ENCODE measurements at places on chromosomes 3 and 15.
A peak's percentile ranks its signal among the peaks of the same experiment; 100 is the strongest.

GRCh38 chr3:126932188-126932931, 50.6 kb upstream of the PLXNA1 start:
- DNase-seq: no peak

- DNase-seq: no peak
These were observed 34.9 kb downstream of the PPCDC start for GRCh38 chr15:75058127-75058905.

- no peak for DNase-seq
These were observed 5.2 kb upstream of the RPS17 start for GRCh38 chr15:82545478-82545877.

GRCh38 chr15:92463826-92464225, 70.1 kb downstream of the ST8SIA2 start:
- DNase-seq: no peak

DNA sequence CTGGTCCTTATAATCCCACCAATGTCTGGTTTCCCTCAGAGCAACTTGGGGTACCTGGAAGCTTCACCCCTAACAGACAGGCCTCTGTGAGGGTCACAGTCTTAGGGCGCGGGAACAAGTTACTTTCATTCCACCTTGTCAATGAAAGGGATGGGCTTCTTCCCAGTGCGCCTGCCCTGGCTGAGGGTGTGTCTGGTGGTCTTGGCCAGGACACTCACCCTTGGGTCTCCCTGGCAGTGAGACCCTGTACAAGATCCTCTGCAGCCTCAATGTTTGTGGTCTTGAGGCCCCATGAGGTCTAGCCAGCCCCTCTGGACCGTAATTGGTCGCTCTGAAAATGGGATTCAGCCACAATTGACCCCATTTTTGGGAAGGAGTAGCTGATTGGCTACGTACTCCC, 40.2 kb downstream of the SMAD6 start:
- no peak for DNase-seq

- no peak for DNase-seq
These were observed 59.9 kb upstream of the COL8A1 start for GRCh38 chr3:99578339-99578970.

DNA sequence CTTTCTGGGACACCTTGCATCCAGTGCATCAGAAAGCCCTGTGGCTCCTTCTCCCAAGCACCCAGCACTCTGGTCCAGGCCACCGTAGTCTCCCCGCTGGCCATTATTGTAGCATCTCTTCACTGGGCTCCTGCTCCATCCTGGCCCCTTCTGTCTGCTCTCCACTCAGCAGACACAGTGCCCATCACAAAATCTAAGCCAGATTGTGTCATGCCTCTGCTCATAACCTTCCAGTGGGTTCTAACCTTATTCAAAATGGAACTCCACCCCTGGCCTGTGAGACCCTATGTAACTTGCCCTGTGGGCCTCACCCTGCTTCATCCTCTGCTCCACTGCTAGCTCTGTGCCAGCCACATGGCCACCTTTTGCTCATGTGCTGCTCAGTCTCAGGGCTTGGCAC, 31.7 kb upstream of the PRR23E start:
- DNase-seq: no peak

DNA sequence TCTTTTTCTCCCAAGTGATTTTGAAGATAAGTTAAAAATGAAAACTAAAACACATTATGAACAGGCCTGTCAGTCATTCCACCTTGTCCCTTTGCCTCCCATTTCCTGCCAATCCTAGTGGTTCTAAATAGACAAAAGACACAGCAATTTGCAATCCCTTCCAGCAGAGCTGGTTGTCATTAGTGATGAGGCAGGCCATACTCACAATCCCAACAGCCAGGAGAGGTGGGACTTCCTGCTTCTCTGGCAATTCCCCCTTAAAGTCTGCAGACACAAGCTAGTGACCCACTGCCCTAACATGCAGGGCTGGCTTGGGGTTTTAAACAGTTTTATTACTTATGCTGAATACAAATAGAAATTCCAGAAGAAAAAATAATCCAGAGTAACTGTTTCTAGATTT, 38.4 kb upstream of the RBP1 start:
- DNase-seq: no peak

DNA sequence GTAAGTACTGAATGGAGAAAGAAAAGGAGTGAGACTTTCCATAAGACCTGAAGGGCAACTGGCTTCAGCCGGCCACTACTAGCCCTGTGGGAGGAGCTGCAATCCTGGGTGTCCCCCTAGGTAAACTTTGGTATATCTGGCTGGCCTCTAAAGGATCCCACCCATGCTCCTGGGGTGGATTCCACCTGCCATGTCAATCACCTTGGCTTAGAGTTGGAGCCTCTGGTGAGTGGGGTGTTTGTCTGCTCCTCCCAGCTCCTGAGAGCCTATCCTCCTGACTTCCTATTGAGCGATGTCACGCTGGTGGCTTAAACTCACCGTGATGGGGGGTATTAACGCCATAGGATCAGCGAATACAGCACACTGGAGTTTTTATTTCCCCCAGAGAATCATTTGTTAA, 2.6 kb downstream of the SPTBN5 start:
- DNase-seq: peak; percentile 45

DNA sequence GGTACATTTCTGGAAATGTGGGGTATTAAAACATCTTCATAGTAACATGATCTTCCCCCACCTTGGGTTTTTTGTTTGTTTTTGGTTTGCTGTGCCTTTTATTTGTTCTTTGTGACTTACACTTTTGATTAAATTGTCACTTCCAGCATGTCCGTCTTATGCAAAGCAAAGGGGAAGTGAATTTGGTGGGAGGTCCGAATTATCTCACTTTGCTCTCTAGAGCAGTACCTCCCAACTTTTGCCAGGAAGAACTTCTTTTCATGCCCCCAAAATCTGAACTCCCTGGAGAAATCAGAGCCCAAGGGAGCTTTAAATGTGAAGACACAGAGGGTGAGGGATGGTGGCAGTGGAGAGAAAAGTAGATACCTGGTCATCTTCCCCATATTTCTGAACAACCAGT, 173.1 kb downstream of the IL5RA start:
- DNase-seq: no peak

- no peak for DNase-seq
These were observed 25.9 kb downstream of the CSTA start for GRCh38 chr3:122350814-122351418.

Data from NCI-H1092 treated with DMSO at 0.1 percent for 48 hours (cell line).